NCI-H1694 (cell line): ENCODE measurements at places on chromosomes 3 and 15.

DNA sequence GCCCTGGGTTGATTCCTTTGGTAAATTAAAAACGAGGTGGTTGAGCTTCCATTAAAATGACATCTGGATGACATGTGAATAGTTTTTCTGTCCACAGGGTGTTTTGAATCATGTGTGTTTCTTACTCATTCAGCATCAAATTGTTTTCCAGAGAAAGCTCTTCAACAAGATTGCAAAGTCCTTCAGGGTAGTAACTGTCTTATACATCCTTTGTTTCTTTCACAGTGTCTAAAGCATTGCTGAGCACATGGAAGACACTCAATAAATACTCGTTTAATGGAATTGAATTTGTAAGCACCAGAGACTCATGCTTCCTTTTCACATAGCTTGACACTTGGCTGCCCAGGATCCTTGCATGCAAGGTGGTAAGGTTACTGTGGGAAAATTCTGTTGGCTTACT lies 223.1 kb upstream of the CNTN6 start:
- no peak for DNase-seq

GRCh38 chr3:118754406-118755252 lies 280.0 kb downstream of the IGSF11 start:
- DNase-seq: no peak

DNA sequence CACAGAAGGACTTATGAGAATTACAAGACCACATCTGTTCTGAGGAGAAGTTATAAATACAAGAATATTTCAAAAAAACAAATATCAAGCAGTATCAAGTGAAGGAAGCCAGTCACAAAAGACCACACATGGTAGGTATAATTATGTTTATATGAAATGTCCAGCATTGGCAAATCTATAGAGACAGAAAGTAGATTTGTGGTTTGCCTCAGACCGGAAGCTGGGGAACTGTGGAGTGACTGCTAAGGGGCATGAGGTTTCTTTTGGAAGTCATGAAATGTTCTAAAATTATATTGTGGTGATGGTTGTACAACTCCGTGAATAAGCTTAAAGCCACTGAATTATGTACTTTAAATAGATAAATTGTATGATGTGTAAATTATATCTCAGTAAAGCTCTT lies 136.9 kb downstream of the FRMD5 start:
- no peak for DNase-seq

- DNase-seq: no peak
Observed at GRCh38 chr3:157631478-157631877, 128.3 kb upstream of the VEPH1 start.

DNA sequence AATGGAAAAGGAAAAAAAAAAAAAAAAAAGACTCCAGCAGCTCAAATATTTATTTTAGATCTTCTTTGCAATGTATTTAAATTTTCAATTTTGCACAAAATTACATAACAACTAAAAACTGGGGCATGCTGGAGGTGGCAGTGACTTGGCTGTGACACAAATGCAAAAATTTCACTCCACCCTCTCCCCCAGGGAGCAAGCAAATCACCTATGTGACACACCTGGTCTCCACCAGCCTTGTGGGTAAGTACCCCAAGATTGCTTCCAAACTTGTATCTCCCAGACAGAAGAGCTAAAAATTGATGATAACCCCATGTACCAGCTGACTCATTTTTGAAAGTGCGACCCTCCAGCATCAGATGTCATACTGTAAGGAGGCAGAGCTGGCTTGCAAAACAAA lies 32.0 kb downstream of the UBE3A start:
- no peak for DNase-seq

DNA sequence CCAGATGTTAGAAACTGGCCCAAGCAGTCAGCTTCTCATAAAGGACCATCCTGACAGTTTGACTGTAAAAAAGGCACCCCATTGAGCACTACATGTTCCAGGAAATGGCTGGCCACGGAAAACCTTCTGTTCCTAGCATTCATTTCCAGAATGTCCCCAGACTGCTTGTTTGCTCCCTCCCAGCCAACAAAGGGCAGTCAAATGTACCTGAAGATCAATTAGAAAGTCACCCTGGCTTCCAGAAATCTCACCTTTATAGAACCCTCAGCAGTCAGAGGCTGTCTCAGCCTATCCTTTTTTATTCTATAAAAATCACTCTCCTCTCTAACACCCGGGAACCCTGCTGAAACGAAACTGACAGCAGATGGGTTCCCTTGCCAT lies 784 bp upstream of the SAMMSON start:
- no peak for DNase-seq

- DNase-seq: no peak
Observed at GRCh38 chr15:100241572-100242482, 99.9 kb downstream of the ADAMTS17 start.

GRCh38 chr15:67010898-67011616 lies 54.3 kb upstream of the SMAD3 start:
- DNase-seq: no peak

DNA sequence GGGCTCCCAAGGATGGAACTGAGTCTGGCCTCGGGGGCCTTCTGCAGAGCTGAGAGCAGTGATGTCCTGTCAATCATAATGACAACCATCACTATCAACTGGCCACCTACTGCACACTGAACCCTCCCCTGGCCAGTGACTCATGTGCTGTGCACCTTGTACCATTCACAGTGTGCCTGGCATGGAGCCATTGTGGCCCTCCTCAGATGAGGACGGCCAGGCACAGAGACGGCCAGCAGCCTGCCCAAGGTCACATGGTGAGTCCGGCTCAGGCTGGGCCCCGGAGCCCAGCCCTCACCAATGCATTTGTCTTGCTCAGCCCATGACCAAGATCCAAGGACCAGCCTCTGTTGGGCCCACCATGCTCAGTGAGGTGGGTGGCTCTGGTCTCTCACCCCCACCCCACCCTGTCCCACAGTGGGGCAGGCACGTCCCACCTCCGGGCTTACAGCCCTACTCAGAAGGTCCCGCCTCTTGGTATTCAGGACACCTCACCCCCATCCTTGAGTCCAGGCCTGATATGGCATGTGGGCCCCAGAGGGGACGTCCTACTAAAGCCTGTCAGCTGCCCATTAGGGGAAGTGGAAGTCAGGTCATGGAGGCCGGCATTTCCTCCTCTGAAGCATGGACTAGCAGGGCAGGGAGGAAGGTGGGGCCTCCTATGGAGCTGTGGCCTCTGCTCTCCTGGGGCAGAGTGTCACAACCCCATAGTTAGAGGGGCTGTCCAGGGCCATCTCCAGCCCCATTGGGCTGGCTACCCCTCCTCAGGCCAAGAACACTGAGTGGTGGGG lies 35.9 kb upstream of the TMEM115 start:
- DNase-seq: no peak

DNA sequence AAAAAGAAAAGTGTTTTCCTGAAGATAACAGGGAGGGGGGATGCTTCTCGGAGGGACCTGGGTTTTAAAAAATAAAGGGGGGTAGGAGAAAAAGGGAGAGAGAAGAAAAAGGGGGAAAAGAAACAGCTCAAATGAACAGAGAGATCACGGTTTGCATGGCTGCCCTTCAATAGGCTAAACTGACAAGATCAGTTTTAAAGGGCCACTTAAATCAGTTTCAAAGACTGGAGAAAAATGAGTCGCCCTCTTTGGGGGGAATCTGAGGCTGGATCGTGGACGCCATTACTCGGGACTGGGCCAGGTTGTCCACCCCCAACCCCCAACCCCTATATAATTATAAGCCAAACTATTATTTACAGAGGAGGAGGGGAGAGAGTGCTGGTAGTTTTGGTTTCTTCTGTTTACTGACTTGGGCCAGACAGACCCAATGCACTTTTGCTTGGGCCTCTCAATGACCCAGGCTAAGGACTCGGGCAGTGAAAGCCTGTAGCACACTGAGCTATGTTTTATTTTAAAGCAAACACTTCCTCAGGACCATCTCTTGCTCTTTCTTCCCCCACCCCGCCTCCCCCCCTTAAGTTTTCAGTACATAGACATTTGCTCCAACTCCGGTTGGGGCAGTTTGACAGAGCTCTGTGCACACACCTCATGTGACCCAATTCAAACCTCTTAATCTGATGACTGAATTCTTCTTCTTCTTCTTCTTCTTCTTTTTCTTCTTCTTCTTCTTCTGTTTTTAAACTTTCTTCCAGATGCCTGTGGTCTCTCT lies 6.3 kb downstream of the NR2F2 start:
- DNase-seq: no peak

DNA sequence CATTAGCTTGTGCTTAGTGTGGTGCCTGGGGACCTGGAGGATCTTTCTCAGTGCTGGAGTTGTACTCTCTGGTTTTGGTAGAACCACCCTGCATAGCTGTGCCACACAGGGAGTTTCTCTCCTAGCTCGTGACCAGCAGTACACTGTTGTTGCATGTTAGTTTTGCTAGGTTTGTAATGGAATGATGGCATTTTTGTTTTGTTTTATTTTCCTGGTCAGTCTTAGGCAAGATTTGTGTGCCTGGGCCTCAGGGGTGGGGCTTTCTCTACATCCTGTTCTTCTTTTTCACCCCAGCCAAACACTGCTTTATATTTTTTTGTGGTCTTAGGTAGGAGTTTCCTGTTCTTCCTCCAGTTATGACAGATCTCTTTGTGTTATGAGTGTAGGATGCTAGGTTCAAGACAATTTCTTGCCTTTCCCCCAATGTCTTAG lies 534.5 kb upstream of the KCNMB2 start:
- no peak for DNase-seq

DNA sequence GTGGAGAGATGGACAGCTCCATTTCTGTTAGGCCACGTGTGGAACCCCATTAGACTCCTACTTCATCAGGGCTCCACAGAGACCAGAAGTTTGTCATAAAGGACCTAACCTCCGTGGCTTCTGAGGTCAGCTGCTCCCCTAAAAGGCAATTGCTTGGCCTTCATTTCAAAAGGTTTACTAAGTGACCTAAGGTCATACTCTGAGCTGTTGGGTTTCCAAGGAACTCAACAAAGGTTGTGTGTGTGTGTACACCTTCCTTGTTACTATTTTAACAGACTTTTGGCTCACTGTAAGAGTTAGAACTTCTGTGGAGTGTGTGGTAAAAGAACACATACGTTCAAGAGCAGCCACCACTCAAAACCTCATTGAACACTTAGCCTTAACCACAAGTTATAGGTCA lies 73.9 kb downstream of the SEC22A start:
- no peak for DNase-seq

DNA sequence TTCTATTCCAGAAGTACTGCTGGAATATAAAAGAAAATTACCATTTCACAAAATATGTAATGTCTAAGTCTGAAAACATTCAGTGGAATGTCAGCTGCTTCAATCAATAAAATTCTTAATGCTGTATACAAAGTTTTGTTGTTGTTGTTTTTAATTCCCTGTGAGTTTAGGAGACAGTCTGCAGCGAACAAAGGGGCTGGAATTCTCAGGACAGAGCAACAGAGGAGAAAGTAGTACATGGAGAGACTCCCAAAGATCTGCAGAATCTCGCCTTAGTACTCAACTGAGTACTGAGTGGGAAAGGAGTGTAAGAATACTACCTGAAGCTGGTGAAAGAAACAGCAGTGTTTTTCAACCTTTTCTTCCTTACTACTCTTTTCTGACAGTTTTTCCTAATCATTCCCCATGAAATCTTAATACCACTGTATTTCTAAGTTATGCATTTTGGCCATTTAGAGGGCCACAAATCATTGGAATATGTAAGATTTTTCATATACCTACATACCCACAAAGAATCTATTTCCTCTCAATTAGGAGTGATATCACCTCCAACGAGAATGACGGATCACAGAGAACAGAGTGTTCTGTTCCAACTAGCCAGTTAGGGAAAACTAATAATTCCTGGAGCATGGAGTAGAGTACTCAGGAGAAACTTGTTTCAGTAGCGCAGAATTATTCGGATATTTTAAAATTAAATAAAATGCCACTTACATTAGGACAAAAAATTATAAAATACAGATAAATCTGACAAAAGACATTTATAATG lies 16.0 kb downstream of the ANKRD28 start:
- no peak for DNase-seq

- no peak for DNase-seq
Observed at GRCh38 chr3:59116233-59116537, 66.4 kb upstream of the CFAP20DC start.

DNA sequence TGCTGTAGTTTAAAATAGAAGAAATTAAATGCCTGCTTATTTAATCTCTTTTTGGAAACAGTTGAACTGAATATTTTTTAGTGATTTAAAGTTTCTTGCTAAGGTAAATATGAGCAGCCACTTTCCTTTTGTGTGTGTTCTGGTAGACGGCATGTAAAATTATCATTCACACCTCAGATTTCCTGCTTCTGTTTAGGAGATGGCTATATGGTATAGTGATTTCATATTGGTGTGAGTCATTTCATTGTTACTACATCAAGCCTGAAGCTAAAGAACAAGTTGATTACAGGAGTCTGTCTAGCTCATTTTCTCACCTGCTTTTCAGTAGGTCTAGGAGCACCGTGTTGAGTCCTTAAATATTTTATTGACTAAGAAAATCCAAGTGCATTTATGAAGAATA lies 2.2 kb downstream of the LRCH3 start:
- DNase-seq: no peak

GRCh38 chr3:11400213-11400612 lies 128.0 kb downstream of the ATG7 start:
- no peak for DNase-seq

GRCh38 chr3:184275961-184276910 lies at the start of gene ECE2:
TSS of gene ECE2 (plus strand) at chr3:184276022. CDS start at chr3:184276154, 132 bp downstream.
- no peak for DNase-seq

DNA sequence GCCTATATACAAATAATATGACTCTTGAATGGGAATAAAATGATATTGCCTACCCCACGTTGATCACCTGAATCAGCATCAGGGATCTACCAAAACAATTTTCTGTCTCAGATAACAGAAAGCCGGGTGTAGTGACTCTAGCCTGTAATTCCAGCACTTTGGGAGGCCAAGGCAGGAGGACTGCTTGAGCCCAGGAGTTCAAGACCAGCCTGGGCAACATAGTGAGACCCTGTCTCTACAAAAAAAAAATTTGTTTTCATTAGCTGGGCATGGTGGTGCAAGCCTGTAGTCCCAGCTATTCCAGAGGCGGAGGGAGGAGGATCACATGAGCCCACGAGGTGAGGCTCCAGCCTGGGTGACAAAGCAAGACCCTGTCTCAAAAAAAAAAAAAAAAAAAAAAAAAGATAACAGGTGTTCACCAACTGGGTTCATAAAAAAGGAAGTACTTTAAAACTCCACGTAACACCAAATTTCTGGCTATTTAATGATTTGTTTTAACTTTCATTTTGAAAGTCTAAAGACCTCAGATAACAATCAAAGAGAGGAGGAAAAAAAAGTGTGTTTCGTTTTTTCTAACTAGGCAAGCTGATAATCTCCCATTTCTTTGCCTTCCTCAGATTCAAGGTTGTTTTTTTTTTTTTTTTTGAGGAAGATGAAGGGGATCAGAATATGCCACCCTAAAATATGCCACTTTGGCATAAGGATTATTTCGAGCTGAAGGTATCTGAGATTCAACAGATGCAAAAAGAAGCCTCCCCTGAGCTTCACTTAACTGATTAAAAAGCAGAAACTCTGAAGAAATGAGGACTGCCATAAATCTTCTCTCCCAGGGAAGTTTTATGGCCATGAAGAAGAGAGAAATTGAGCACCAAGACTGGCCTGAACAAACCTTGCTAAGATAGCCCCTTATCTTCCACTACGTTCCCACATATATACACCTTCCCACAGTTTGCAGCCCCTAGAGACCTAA lies 44.1 kb downstream of the TRANK1 start:
- no peak for DNase-seq

GRCh38 chr3:105483476-105483875 lies 116.8 kb downstream of the ALCAM start:
- no peak for DNase-seq

- DNase-seq: no peak
Observed at GRCh38 chr15:50235794-50236193, 29.7 kb downstream of the HDC start.
